ENCODE measurements at places on chromosomes 6 and 20.

DNA sequence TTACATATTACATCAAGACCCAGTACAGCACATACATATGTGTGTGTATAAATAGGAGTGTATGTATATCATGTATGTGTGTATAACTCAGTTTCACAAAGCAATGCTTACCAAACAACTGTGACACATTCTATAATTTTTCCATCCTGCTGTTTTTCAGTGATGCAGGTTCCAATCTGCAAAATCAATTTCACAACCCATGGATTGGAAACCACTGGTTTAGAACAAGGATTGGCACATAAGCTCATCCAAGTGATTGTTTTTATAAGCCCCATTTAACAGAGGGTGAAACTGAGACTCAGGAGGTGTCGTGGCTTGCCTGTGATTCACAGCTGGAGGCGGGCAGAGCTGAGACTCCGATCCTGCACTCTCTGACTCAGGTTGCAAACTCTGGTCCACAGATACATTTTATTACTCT lies 158.2 kb downstream of the ZMYND8 start:
- no peak for DNase-seq

- no peak for DNase-seq
Observed at GRCh38 chr20:50264534-50265145, 74.0 kb downstream of the CEBPB start.

- DNase-seq: no peak
Observed at GRCh38 chr6:20919677-20920385, 385.6 kb downstream of the CDKAL1 start.

- DNase-seq: no peak
Observed at GRCh38 chr6:134449781-134450180, 131.9 kb upstream of the SGK1 start.

DNA sequence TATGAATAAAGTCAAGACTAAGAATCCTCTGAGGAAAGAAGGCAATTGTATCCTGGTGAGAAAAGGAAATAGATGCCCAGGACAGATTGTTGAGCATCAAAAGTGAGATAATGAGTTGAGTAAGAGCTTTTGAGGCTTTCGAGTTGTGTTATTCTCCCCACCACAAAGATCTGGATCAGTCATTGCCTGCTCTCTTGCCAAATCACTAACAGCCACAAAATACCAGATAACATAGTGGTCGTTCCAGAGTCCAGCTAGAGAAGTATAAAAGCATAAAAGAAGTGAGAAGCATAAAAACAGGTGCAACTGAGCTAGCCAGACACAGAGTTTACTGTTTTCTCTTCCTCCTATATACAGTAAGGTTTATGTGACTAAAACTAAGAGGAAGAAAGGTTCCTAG lies 4.9 kb downstream of the SPINT4 start:
- no peak for DNase-seq

DNA sequence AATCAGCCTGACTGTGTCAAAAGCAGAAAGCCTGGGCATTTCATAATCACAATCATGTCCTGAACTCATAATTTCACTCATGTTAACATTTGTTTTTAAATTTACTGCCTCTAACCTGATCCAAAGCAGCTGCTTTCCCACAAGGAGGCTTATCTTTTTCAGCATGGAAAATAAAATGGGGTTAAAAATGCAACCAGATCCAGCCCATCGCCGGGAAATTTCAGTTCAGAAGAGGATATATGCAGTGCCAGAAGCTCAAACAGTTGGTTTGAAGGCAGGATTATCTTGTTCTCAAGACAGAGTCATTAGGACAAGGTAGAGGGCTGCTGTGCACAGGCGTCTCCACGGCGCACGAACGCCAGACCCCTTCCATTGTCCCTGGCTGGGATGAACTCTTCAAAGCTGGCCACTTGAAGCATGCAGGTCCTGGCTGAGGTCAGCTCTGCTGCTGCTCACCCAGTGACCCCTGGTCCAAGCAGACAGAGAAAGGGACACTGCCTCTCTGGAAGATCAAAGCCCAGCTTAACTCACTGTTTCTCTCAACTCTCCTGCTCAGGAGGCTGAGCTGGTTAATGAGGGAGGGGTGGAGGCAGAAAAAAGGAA lies 191.1 kb upstream of the HEY2 start:
- no peak for DNase-seq

- no peak for DNase-seq
Observed at GRCh38 chr6:143159001-143159400, 98.3 kb downstream of the AIG1 start.

DNA sequence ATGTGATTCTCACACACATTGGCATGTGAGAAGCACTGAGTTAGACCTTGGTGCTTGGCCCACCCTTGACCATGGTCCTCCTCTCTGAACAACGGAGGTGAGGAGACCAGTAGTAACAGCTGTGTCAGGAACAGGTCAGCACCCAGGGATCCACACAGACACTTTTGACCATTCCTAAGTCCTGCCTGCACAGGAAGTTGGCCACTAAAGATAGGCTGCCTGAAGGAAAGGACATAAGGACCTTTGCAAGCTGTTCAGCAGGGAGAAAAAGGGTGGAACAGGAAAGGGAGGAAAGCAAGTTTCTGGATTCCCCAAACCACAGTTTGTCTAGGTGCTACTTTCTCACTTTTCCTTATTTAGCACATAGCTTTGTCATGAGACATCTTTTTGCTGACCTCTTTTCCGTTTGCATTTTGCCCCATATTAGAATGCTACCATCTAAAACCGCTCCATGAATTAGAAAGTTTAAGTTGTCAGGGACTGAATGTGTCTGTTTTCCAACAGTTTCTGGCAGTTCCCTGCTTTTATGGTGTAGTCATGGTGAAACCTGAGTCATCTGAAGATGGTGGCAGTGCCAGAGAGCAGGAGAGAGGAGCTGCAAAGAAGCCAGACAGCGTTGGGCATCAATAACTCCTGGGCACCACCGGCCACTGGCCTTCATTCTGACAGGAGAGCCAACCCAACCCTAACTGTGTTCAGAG lies 1.1 kb upstream of the CD109 start:
- DNase-seq: no peak

GRCh38 chr20:7722564-7722963 lies 217.7 kb downstream of the HAO1 start:
- DNase-seq: no peak

DNA sequence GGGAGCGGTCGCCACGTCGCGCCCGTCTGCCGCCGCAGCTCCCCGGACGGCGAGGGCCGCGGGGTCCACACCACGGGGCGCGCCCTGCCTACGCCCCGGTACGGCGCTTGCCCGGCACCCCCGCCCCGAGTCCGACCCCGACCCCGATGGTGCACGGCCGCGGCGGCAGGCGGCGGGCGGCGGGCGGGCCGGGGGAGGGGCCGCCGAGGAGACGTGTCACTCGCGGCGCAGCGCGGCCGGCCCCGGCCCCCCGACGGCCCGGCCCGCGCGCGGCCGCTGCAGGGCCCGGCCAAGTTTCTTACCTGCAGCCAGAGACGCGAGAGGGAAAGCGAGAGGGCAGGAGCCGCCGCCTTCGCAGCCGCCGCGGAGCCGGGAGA lies 328 bp downstream of the RRBP1 start:
- no peak for DNase-seq

DNA sequence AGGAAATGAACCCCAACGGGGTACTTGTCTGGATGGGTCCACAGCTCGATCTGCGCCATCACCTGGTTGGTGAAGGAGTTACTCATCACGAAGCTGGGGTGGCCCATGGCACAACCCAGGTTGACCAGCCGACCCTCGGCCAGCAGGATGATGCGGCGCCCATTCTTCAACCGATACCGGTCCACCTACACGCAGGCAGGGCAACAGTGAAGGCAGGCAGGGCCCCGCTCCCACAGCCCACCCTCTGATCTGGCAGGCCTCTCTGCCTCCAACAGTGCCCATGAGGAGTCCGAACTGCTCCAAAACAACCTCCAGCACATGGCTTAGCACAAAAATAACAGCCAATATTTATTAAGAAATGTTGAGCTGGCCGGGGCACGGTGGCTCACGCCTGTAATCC lies 17.7 kb downstream of the AHCY start:
- DNase-seq: no peak

- DNase-seq: no peak
Observed at GRCh38 chr6:168884050-168884645, 369.5 kb downstream of the THBS2 start.

- DNase-seq: no peak
Observed at GRCh38 chr6:167828325-167828956, 1.7 kb downstream of the AFDN start.

DNA sequence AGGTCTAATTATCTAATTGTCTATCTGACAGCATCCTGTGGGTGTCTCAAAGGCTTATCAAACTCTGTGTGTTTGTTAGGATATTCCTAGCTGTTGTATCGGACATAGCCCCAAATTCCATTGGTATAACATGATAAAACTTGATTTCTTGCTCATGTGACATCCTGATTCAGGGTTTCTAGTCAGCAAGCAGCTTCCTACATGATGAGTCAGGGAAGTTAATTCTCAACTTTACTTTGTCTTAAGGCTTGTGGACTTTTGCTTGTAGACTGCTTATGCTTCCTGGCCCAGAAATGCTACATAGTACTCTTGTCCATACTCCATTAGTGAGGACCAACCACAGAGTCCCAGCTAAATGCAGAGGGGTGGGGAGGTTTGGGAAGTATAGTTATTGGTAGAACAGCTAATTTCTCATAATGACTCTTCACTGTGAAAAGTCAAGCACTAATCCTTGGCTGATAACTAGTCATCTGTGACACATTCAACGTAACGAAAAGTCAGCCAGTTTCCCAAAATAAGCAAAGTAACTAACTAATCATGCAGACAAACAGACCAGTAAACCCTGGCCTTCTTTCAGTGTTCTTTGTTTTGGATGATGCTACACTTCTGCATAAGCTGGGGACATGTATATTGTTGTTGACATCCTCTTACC lies 25.8 kb downstream of the NKAIN2 start:
- DNase-seq: no peak

- no peak for DNase-seq
Observed at GRCh38 chr6:43623880-43624785, 4.9 kb downstream of the GTPBP2 start.

DNA sequence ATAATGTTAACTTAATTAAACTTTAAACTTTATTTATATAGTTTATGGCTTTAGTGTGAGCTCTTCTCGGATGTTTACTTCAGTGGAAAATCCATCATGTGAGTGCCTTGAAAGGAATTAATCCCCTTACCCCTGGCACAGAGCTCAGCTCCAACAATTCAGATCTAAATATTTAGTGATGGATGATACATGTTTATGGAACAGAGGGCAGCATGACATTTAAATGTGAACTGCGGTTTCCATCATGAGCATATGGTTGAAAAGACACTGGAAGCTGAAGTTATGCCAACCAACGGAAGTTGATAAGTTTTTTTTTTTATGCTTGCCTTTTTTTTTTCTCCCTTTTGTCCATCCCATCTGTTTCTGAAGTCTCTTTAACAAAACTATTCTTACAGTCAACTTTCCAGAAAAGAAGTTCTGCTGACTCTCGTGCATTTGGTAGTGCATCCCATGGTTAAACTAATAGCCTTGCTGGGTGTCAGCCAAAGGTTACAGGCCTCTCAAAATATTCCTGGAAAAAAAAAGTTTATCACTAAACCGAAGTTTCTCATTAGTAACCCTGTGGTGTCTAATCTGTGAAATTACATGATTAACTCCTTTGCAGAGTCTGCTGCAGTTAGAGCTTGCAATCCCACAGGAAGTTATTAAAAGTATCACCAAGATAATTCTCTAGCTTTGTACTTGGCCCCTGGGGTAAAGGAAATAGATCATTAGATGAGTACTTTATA lies 243.9 kb upstream of the TCF21 start:
- no peak for DNase-seq

DNA sequence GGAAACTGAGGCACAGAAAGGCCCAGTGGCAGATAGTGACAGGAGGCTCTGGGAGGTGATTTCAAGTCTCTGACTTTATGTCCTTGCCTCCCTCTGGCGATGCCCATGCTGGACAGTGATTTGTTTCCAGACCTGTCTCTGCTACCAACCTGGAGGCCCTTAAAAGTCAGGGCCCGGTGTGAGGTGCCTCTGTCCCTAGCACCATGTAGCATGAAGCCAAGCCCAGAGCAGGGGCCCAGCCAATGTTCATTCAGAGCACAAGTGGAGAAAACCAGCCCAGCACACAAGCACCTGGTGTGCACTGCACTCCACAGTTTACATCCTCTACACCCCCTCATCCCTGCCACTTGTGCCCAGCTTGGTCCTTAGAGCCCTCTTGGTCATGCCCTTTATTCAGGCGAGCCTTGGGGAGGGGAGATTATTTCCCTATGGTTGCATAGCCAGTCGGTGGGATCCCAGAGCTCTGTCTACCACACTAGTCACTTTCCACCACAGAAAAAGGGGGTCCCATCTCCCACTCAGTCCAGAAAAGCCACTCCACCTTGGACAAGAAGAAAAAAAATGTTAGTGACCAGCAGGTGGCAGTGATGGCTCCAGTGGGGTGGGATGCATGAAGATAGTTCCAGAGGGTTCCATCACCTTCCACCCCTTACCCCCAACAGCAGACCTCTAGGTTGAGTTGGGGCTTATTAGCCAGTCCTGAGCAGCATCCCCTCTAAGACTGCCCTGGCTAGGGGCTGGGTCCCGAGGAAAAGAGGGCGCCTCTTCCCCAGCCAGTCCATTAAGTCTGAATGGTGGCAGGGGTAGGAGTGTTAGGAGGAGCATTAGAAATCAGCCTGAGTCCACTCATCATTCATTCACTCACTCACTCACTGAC lies 30.9 kb downstream of the KIAA1755 start:
- DNase-seq: peak; percentile 36

GRCh38 chr6:147546501-147547368 lies 38.2 kb downstream of the SAMD5 start:
- DNase-seq: no peak

- no peak for DNase-seq
Observed at GRCh38 chr6:146056506-146056905, 27.6 kb downstream of the GRM1 start.

- DNase-seq: no peak
Observed at GRCh38 chr6:158589366-158589765, 29.5 kb downstream of the TMEM181 start.

DNA sequence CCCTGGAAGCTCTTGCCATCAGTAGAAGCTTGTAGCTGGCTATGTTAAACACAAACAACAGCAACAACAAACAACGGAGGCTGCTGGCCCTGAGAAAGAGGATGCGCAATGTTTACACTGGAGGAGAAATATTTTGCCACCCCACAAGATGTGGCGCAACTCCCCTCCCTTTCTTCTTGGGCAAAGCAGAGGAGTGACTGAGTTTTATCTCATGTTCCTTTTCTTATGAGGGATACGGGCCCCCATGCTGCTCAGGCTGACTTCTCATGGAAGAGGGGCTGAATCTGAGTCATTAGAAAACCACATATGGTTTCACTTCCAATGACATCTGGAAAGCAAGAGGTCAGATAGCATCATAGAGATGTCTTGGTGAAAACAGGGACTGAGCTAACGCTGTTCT lies 75.9 kb upstream of the HDDC2 start:
- DNase-seq: peak; percentile 32

- DNase-seq: no peak
Observed at GRCh38 chr6:2026133-2026532, 219.3 kb downstream of the GMDS start.

- DNase-seq: no peak
Observed at GRCh38 chr6:79640146-79641111, 9.3 kb downstream of the SH3BGRL2 start.

- no peak for DNase-seq
Observed at GRCh38 chr20:53316206-53316937, 277.3 kb downstream of the ZNF217 start.

Measured in inflammatory macrophage (primary cell).